ENCODE measurements at places on chromosomes 11 and 22.

GRCh38 chr11:80109031-80109430, 668.2 kb upstream of the TENM4 start:
- DNase-seq: no peak

- DNase-seq: peak; percentile 6
Observed at GRCh38 chr11:36885154-36885553, 287.1 kb upstream of the RAG2 start.

GRCh38 chr11:9082575-9082974, 8.8 kb downstream of the SCUBE2 start:
- DNase-seq: no peak

DNA sequence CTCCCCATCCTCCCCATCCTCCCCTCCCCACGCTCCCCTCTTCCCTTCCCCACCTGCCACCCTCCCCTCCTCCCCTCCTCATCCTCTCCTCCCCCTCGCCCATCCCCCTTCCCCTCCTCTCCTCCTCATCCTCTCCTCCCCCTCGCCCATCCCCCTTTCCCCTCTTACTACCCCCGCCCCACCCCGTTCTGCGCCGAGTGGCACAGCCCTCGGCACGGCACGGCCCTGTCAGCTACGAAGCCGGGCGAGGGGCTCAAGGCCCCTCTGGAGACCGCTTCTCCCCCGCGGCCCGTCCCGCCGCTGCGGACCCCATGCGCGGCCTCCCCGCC, 449.9 kb downstream of the OPCML start:
- DNase-seq: no peak

- DNase-seq: peak; percentile 63
Observed at GRCh38 chr11:35077709-35078469, 61.1 kb upstream of the CD44 start.

- no peak for DNase-seq
Observed at GRCh38 chr11:34621876-34622275, 983 bp downstream of the EHF start.
